ENCODE measurements at places on chromosomes 6 and 20. TPM values are rescaled to one million over a fixed set of nuclear protein-coding genes. Genes with fewer than 3 reads are reported as not detected.

- no peak for DNase-seq
Measured at GRCh38 chr6:41648921-41649320, 10.7 kb downstream of the MDFI start.

DNA sequence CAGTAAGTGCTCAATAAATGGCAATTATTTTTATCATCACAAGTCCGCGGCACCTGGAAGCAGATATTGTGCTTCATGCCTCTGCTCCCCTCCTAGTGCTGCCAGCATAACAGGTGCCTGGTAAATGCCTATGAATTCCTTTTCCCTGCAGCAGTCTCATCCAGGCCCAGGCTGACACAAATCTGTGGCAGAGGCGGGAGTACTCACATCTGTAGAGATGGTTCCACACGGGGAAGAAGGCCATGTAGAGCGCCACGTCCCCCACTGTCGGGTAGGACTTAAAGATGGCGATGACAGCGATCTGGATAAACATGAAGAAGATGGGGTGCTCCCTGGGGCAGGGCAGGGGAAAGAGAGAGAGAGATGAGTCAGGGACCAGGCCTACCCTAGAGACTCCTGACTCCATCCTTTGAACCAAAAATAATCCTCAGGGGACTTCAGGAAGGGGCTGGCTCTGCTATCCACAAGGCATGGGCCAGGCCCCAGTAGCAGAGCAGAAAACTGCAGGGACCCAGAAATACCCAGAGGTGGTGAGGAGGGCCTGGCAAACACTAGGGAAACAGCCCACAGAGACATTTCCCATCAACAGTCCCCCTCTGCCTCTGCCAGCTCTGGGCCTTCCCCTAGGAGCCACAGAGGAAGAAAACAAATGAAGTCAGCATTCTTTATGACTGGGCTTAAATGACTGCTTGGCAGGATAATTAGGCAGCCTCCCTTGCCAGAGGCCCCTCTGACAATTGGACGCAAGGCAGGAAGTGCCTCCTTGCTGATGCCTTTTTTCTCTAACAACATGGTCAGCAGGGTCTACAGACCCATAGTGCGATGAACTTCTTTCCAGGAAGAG lies 23.0 kb downstream of the MAP1LC3A start:
- DNase-seq: no peak

DNA sequence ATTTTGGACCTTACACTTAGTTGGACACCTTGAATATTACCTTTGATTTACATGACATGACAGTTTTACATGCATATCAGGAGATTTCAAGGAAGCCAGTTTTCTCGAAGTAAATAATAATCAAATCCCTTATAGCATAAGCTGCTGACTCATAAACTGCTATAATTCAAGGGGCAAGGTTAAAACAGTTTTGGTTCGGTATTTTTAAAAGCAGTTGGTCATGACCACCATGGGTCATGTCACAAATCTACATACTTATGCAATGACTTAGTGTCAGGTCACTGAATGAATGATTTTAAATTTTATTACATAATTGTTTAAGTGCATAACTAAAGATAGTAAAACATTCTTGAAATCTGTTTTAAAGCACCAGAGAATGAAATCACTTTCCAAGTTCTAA lies 158.0 kb downstream of the DST start:
- no peak for DNase-seq

GRCh38 chr6:9766240-9766915 lies 648.5 kb downstream of the TFAP2A start:
- no peak for DNase-seq

DNA sequence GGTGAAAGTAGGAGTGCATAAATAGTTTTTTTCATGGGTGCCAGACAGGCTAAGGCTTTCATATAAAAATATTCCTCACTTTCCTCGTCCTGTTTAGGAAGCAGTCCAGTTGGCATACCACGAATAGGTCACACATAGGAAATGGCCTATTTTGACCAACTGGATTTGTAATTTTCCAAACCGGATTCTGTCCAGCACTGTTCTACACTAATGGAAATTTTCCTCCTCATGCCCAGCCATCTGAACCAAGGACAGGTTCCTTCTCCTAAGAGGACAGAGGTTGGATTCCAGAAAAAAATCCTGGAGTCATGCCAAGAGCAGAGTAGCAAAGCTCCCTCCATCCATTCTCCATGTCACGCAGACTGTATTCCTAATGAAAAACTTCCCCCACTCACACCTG lies 43.1 kb downstream of the PANK2 start:
- DNase-seq: no peak

GRCh38 chr20:59813126-59813947 lies 120.1 kb downstream of the SYCP2 start:
- DNase-seq: no peak

DNA sequence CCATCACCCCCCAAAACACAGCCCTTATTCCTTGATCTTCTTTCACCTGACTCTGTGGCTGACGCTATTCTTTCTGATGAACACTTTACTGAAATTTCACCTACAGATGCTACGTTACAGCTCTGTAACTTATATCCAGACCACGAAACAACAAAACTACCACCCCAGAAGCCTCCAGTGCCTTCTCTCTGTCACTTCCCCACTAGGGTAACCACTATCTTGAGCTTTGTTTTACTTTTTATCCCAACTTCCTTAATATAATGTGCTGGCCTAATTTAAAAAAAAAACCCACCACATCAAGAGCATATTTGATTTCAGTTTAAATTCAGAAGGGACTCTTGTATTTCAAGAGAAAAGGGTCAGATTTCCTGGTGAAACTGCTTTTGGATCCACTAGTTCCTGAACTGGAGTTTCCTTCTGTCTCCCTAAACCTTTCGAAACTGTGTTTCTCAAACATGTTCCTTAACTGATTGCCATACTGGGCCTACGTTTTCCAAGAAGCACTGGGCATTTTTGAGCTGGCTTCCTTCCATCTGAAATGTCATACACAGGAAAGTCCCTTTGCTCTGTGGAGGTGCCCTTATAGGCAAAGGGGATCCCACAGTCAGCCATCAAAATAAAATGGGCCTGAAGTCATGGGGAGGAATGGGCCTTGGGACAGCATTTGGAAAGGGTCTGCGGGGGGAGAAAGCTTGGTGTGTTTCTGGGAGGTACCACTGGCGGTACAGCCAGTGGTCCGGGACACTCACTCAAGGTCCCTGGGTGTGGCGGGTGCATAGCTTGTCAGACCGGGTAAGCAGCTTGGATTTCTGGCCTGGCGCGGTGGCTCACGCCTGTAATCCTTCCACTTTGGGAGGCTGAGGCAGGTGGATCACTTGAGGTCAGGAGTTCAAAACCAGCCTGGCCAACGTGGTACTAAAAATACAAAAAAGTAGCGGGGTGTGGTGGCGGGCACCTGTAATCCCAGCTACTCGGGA lies 25.8 kb upstream of the RTF2 start:
- DNase-seq: no peak

DNA sequence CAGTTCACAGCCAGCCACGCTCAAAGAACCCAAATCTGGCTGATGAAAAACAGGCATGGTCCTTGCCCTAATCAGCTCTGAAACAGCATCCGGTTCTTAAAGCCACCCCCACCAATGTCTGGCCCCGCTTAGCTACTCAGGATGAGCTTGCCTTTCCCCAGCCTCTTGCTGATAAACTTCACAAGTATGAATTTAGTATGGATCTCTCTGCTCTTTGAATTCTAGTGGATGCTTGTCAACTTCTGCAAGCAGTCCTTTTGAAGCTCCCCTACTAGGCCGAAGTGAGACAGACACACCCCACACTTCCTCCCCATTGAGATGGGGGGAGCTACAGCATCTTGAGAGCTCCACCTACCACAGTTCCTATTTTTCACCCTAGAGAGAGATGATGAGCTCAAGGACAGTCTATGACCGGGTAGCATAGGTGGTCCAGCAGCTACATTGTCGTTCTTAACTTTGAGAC lies 36.7 kb downstream of the EBF4 start:
- DNase-seq: no peak

GRCh38 chr6:87291883-87292282 lies 30.5 kb upstream of the SMIM8 start:
- DNase-seq: no peak

GRCh38 chr6:44008821-44009370 lies 118.4 kb downstream of the MRPL14 start:
- no peak for DNase-seq

Gene SLC22A16
- polyA plus RNA-seq: 0.27 TPM

Gene LY6G6C
- 1.4 TPM for polyA plus RNA-seq

Gene FAM210B
- polyA plus RNA-seq: 37.8 TPM

Gene TRIM10
- polyA plus RNA-seq: 0.33 TPM

Measured in left renal cortex interstitium (tissue), 4 donors.